ENCODE measurements at places on chromosomes 7 and 10. TPM values are rescaled to one million over a fixed set of nuclear protein-coding genes. Genes with fewer than 3 reads are reported as not detected.

The SLC18A3 gene
- 0.20 TPM for total RNA-seq

The BCAP29 gene
- total RNA-seq = 34.9 TPM

The ADAMTS14 gene
- total RNA-seq = not detected

The SORCS3 gene
- 0.31 TPM for total RNA-seq

DNA sequence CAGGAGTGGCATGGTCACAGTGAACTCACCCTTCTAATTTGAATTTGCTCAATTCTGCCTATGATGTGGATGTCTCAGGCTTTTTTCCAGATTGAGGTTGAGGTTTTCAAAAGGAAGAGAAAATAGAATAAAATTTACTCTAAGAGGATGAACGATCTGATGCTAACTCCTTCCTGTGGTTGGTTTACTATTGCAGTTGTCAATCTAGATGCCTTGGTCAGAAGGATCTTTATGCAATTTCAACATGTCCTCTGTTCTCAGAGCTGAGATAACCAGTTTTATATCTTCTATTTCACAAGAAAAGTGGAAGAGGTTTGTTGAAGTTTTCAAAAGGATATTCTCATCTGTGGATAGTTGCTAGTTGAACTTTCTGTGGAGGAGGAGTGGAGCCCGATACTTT, 150.7 kb upstream of the WDR11 start:
- no peak for DNase-seq

GRCh38 chr10:62081341-62082270, 180.1 kb downstream of the ARID5B start:
- DNase-seq = no peak

DNA sequence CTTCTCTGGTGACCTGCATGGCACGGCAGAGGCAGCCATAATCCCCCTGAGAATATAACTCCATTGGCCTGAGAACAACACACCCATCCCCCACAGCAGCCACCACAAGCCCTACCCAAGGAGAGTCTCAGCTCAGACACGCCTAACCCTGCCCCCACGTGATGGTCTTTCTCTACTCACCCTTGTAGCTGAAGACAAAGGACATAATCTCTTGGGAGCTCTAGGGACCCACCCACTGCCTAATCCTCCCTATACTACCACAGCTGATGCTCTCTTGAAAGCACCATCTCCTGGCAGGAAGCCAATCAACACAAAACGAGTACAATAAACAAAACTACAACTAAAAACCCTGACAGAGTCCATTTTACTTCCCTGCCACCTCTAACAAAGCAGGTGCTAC, 30.7 kb upstream of the HPSE2 start:
- DNase-seq = no peak

DNA sequence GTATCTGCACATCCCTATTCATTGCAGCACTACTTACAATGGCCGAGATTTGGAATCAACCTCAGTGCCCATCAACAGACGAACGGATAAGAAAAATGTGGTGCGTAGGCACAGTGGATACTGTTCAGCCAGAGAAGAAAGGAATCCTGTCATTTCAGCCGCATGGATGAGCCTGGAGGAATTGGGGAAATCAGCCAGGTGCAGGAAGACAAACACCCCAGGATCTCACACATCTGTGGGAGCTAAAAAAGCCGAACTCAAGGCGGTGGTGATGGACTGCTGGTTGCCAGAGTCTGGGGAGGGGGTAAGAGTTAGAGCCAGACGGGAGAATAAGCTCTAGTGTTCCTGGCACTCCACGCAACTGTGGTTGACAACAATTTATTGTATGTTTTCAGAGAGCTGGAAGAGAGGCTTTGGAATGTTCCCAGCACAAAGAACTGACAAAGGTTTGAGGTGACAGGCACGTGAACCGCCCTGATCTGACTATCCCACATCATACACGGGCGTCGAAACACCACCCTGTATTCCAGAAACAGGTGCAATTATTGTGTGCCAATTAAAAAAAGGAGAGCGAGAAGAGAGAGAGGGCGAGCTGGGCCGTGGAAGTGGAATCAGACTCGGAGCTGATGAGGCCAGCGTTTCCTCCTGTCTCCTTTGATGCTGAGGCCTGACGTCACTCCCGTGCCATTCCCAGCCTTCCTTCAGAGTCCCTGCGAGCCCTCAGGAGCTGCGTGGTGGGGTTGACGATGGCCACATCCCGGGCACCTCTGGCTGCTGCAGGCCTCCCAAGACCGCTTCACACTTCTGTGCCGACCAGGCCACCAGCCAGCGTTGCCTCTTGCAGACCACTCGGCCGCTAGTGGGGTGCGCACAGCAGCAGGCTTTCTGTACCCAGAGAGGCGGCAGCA, 189.5 kb downstream of the DNAJB6 start:
- peak; percentile 2 for DNase-seq

DNA sequence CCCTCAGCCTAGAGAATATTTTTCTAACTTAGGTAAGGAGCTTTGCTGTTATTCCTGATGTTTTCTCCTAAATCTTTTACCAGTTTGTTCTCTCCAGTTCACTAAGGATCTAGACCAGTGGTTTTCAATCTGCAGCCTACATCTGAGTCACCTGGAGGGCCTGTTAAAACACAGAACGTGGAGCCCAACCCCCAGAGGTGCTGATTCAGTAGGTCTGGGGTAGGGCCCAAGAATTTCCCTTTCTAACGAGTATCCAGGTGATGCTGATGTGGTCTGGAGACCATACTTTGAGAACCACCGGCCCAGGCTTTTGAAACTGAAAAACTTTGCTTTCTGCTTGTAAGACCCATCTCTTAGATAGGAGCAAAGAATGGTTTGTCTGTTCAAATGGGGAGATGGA, 51.2 kb upstream of the KMT2E start:
- DNase-seq = no peak

GRCh38 chr10:72364239-72364777, 9.6 kb upstream of the DNAJB12 start:
- DNase-seq = peak; percentile 71

- no peak for DNase-seq
Observed at GRCh38 chr7:23655433-23655832, 24.6 kb upstream of the FAM221A start.

DNA sequence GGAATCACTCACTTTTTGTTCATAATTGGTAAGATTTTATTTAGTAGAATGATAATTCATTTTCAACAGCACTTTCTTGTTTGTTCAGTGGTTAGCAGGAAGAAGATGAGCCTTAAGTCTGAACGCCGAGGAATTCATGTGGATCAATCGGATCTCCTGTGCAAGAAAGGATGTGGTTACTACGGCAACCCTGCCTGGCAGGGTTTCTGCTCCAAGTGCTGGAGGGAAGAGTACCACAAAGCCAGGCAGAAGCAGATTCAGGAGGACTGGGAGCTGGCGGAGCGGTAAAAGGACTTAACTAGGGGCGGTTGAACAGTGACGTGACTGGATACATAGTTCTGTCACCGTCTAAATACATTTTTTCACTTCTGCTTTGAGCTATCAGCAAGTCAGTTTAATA, 31.3 kb downstream of the RABGEF1 start:
- DNase-seq = no peak
